ENCODE measurements at places on chromosomes 1 and 21.

DNA sequence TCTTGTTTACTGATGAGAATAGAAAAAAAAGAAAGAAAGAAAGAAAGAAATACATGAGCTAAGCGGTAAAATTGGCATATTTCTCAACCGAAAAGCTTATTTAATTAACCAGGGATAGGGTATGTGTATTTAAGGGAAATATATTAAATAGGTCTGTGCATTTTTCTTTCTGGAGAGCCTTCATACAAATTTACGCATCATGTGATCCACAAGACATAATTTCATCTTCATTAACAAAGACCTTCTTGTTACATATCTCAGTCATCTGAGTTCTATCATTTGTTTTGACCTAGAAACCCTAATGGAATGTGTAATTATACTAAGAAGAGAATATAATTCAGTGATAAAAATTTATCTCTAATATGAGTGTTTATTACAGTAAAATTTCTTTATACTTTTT is 37.2 kb downstream of the CFH start:
- DNase-seq, result no peak

DNA sequence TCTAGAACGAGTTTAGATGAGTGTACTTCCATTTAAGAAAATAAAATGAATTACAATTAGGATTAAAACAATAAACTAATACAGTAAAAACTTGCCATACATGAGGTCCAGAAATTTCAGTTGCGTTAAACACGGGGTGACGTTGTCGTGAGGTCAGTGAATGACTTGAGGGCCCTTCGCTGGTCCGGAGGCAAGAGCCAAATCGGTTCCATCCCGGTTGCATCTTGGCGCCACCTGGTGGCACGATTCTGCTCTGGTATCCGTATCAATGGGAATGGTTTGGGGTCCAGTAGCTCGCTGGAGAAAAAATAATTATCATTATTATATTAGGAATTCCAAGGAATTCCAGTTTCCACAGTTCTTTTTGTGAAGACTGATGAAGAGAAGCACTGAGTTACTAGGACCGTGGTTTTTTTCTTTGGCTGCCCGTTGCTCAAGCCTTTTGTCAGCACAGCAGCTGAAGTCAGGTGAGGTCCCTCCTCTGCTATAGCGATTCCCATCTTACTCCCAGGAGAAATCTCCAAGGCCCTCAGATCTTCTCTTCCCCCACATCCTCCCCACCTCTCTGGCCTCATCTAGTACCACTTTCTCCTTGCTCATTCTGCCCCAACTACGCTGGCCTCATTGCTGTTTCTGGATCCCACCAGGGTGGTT is 161.4 kb downstream of the SLC35F3 start:
- peak; percentile 47 for DNase-seq

- peak; percentile 34 for DNase-seq
Observed at GRCh38 chr1:205920159-205920558, 23.1 kb downstream of the SLC26A9 start.

GRCh38 chr1:109625176-109625575 is 5.5 kb downstream of the AMPD2 start:
- no peak for DNase-seq

DNA sequence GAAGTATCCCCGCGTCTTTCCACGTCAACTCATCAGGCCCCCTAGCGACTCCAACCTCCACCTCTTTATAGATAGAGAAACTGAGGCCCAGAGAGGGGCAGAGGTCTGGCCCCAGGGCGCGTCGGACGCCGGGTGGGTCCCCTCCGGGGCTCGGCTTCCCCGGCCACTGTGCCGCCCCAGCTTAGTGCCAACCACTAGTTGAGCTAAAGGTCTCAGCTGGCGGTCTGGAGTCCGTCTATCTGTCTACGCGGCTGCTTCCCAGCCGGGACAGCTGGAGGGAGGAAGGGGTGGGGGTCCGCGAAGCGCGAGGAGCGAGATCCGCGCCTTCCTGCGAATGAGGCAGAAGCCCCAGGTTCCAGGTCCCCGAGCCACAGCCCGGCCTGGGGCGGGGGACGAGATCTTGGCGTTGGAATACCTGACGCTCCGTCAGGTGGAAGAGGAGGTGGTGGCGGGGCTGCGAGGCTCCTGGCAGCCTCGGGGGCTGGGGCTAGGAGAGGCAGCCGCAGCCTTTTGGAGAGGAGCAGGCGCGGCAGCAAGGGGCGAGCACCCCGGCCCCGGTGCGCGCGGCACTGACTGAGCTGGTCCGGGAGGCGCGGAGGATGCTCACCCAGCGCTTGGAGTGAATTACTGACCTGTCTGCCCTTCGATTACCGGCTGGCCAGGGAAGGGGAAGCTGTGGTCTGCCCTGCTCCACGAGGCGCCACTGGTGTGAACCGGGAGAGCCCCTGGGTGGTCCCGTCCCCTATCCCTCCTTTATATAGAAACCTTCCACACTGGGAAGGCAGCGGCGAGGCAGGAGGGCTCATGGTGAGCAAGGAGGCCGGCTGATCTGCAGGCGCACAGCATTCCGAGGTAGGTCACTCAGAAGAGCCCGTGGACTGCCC is 937 bp downstream of the PODN start:
- DNase-seq, result no peak

DNA sequence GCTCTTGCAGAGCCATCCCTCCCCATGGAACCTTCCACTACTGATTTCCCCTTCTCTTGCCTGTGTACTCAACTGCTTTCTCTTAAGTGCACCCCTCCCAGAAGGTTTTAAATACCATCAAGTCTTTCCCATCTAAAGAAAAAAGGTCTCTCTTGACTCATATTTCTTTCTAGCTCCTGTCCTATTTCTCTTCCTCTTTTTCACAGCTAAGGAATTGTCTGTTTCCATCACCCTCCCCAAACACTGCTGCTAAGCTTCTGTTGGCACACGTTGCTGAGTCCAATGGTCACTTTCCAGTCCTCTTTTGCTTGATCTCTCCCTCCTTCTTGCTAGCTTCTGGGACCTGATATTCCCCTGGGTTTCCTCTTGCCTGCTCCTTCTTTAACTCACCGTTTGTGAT is 13.3 kb upstream of the GNL2 start:
- no peak for DNase-seq

GRCh38 chr21:44774972-44775371 is 26.6 kb downstream of the UBE2G2 start:
- DNase-seq, result no peak

DNA sequence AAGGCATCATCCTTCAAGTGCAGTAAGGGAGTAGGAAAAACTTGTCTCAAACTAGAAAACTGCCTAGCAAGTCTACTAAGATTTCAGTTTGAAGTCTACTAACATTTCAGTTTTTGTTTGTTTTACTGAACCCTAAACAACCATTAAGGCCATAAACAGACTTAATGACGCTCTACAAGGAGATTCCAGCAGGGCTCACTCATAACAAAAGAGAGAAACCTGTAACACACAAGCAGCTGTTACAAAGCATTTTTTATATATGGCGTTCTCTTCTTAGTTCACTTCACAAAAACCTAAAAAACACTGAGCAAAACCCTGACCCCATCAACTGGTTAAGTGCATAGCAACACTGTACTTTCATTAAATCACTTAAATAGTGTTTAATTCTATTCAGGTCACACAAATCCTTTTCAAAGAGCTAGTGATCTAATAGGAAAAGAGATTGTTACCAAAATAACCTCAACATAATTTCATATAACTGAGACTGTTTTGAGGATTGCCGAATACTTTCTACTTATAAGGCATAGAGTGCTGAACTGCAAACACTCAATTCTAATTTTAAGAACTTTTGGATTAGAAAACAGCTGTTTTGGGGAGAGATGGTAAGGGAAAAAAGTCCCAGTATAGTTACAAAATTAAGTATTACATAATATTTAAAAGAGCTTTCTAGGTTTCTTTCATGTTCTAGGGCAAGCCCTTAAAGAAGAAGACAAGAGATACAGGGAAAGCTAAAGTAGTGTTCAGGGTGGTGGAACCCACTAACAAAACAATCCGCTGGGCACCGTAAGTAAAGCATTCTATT is 1.4 kb downstream of the B3GALNT2 start:
- peak; percentile 64 for DNase-seq

GRCh38 chr1:71193153-71193552 is 112.3 kb upstream of the ZRANB2 start:
- DNase-seq, result peak; percentile 14

DNA sequence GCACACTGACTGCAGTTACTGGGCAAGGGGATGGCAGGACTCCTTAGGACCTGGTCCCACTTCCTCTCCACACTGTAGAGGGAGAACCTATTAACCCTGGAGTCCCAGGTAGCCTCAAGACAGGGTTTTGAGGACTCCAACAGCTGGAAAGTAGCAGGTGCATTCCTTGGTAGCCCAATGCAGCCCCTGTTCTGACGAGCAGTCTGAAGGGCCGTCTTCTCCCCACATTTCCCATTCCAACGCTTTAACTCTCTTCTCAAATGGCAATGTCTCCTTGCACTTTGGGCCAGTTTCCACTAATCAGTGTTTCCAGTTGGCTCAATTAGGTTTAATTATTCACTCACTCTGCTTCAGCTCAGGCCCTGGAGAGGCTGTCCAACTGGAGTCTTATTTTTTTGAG is 8.8 kb upstream of the INPP5B start:
- DNase-seq, result no peak

DNA sequence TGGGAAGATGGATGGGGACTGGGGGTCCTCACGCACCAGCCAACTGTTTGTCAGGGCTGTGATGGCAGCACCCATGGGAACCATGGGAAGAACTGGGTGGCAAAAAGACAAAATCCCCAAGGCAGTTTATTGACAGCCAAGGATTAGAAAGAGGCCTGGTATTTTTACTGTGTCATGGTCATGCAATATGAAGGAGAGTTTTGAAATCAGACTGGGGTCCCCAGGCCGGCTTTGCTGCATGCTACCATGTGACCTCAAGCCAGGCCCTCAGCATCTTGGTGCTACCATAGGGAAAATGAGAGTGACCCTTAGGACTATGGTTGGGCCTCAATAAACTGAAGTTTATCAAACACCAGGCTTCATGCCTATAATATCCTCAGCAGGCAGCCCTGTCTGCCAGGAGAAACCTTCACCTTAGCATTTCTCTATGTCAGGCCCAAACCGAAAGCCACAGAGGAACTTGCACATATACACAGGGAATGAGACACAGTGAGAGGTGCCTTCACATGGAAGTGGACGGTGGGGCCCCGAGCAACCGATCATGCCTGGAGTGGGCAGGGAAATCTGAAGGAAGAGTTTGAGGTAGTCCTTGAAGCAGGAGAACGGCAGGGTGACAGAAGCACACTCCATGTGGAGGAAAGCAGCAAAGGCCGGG is 203.2 kb downstream of the HIVEP3 start:
- DNase-seq, result no peak

DNA sequence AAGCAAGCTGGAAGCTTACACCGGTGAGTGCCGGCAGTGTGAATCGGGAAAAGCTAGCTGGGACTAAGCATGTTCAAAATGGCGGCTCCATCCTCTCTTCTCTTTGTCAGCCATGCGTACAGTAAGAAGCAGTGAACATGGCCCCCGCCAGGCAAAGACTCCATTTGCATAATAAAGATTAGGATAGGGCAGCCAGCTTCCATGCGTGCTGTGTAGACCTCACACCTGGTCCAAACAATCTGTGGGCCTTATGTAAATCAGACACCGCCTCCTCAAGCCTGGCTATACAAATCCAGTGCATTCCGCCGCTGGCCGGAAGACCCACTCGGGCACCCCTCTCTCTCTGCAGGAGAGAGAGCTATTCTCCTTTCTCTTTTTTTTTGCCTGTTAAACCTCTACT is 150.3 kb downstream of the TIAM1 start:
- no peak for DNase-seq

DNA sequence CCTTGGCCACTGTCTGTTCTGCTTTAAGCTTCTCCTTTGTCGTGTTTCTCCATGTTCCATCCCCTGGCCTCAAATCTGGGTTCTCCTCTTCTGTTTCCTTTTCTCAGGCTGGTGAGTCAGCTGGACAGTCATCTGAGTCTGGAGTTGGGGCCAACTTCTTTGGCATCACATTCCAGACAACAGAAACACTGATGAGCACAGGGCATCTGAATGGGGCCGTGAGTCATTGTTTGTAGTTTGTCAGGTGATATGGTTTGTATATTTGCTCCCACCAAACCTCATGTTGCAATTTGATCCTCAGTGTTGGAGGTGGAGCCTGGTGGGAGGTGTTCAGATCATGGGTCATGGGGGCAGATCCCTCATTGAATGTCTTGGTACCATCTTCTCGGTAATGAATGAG is 14.3 kb upstream of the OLIG2 start:
- peak; percentile 75 for DNase-seq

GRCh38 chr1:10319750-10320149 is 79.1 kb upstream of the PGD start:
- DNase-seq, result no peak

DNA sequence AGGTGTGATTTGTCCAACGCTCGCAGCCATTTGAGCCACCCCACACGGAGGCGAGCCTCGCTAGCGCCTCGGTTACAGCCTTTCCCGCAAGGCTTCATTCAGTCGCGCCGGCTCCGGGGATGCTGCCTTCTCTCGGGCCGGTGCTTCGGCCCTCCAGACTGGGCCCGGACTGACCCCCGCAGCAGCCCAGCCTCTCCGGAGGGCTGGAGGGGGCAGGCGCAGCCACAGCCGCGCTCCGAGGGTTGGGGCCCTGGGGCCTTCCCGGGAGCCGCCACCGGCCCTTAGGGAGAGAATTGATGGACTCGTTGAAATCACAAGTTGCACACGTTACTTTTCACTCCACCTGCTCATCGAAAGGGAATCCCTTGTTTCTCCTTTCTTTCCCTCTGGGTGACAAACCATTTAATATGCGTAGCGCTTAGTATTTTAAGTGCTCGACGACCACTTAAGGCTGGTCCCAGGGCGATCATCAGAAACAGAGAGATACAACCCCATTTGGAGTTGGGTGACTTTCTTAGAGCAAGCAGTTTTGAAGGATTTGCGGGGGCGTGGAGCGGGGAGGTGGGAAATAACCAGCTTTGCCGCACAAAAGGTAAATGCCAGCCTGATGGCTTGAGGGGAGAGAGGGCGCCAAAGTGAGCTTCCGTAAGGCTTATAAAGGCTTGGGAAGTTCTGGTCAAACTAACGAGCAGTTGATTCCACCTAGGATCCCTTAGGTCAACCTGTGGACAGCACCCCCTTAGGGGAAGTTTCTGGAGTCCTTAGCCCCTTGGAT is 24.6 kb upstream of the ENAH start:
- no peak for DNase-seq

- DNase-seq, result no peak
Observed at GRCh38 chr1:242877229-242877628, 352.7 kb upstream of the PLD5 start.

GRCh38 chr1:87951852-87952251 is 623.2 kb downstream of the LMO4 start:
- peak; percentile 47 for DNase-seq

DNA sequence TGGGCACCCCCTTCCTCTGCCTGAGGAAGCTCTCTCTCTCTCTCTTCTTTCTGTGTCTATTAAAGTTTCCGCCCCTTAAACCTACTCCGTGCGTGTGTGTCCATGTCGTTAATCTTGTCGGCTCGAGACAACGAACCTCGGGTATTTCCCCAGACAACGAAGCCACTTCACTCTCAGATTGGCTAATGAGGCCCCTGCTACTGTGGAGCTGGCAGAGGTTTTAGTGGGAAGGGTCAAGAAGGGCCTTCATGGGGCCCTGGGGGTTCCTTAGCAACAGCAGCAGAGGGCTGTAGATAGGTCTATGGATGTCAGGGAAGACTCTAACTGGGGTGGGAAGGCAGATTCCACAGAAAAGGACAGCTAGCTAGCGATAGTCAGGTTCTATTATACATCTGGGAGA is 239.8 kb upstream of the RAB4A start:
- no peak for DNase-seq

Data from IMR-90 (cell line).